Cardiac septum (tissue), 1 donor: ENCODE measurements at places on chromosomes 11 and 22. TPM values are rescaled to one million over a fixed set of nuclear protein-coding genes. Genes with fewer than 3 reads are reported as not detected.

DNA sequence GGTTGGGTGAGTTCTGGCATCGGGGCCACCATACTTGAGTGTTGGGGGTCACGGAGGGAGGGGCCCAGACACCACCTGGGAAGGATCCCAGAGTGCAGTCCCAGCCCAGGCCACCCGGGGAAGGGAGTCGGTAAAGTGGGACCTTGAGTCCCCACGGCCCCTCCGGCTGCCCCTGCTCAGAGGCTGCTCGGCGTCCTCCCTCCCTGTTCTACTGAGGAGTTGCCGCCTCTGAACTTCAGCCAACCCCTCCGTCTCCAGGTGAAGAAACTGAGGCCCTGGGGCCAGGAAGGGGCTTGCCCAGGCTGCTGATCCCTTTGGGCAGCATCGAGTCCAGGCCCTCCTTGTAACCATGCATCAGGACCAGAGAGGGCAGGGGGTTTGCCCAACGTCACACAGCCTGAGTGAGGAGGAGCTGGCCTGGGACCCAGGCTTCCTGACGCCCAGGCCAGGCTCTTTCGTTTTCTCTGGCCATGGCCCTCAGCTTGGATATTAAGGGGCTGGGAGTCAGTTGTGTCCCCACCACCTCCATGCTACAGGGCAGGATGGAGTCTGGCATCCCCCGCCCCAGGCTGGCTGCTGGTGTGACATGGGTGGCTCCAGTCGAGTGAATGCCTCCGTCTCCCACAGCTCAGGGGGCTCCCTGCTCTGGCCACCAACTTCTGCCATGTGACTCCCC is 1.3 kb downstream of the PARVG start:
- DNase-seq = no peak

- DNase-seq = no peak
These were observed 31.8 kb upstream of the IGSF22 start for GRCh38 chr11:18757811-18758210.

DNA sequence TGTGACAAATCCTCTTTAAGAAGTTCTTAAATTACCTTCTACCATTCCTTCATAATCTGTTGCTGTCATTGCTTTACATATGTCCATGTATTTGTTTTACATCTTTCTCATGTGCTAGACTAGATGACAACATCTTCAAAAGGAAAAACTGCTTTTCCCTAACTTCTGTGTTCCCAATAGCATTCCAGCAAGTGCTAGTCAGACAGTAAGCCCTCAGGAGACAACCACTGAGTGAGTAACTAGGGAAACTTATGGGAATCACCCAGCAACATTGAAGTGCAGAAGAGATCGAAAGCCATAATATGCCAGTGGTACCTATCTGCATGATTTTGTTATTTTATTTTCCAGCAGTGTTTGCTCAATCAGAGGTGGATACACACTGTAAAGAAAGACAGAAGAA is 889.7 kb upstream of the API5 start:
- no peak for DNase-seq

CD3G gene
- total RNA-seq = 0.24 TPM

- no peak for DNase-seq
These were observed 1.3 kb upstream of the SLC25A45 start for GRCh38 chr11:65383778-65384177.

DNA sequence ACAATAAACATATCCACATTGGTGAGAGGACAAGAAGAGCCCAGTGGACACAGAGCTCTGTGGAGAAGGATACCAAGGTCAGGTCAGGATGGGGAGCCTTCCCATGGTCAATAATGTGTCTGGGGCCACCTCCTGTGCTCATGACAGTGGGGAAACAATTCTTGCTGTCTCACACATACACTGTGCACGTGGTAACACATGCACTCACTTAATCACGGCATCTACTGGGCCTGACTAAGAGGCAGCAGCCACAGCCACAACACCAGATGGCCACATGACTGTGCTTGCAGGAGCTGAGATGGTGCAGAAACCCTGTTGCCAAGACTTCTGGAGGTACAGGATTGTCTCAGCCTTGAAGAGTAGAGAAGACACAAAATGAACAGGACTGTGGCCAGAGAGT is 28.6 kb downstream of the C22orf42 start:
- DNase-seq = no peak

GRCh38 chr11:64296830-64297698 is 3.1 kb upstream of the CATSPERZ start:
- DNase-seq = no peak

DNA sequence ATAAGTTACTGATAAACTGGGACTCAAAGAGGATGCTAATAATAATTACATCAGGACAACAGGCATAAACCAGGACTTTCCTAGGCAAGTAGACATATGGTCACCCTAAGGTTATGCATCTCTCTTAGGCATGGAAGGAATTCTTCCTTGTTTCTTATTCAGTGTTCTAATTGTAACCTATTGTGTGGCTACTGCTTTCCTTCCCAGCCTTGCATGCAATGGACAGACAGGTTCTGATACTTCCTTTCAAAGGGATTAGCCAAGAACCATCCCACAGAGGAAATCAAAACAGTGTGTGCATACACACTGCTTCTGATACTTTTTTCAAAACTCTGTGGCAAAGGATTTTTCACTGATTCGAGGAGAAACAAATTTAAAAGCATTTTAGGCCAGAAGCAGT is 48.3 kb downstream of the RRAS2 start:
- no peak for DNase-seq

PATE2 gene
- not detected for total RNA-seq

DNA sequence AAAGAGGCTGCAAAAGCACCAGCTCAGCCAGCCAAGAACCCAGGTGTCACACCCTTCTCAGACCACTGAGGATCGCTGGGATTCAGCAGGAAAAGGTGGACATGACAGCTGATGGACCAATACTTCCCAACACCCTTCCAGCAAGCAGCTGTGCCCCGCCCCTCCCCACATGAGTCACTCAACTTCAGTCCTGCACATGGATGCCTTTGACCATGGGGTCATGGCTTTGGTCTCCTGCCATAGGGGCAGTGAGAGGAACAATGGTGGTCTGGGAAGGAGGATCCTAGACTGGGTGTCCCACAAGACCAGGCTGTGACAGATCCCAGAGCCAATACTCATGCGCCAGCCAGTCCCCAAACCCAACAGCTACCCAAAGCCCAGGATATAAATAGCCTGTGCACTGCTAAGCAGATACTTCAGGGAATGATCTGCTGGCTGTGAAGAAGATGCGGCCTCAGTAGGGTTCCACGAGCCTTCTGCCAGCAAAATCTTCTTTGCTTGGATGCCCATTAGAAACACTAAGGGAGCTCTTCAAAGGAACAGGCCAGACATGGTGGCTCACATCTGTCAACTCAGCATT is 5.5 kb upstream of the RGL4 start:
- peak; percentile 47 for DNase-seq

GRCh38 chr11:65911682-65912568 is 6.9 kb downstream of the C11orf68 start:
- no peak for DNase-seq

GRCh38 chr22:48297296-48297695 is 1530.4 kb downstream of the BRD1 start:
- peak; percentile 62 for DNase-seq

- no peak for DNase-seq
These were observed 198.8 kb downstream of the BARX2 start for GRCh38 chr11:129574431-129574830.

- DNase-seq = no peak
These were observed 8.3 kb downstream of the EHBP1L1 start for GRCh38 chr11:65584106-65584505.

DNA sequence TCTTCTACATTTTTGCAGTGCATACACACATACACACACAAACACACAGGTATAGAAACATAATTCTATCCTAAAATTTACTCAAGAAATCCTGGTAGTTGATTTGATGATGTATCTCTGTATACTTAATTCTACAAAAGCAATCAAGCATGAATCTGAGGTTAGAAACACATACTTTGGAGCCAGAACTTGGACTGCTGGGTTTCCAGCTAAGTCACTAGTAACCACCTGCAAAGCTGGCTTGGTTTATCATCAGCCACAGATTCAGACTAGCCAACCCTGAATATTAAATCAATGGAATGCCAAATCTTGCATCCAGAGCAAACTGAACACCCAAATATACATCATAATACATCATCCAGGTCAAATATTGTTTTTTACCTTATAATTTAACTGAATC is 24.8 kb upstream of the POU2AF2 start:
- no peak for DNase-seq

GRCh38 chr11:6455070-6455469 is 14.3 kb upstream of the HPX start:
- no peak for DNase-seq

DNA sequence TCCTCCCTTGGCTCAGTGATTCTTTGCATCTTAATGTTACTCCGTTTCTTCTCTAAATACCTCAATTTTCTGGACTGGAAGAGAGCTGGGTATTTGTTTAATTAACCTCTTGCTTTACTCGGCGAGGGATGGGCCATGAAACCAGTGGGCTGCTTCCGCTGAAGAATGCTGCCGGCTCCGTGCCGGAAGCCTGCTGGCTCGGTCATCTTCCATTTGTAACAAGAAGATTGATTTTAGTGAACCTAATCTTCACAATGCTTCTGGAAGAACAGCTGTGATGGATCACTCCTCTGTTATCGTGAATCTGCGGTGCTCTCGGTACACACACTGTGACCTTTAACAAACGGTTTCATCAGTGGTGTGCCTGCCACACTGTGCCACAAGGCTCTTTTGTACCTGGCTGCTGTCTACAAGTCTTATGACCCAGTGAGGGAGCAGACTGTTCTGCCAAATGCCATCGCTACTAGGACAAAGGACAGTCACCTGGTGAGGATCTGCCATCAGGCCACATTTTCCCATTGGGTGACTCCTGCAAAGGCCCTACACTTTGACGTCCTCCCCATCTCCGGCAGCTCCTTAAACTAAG is 25.3 kb upstream of the PARVB start:
- DNase-seq = no peak

LYVE1 gene
- 15.2 TPM for total RNA-seq

GAS2 gene
- 14.3 TPM for total RNA-seq

GRCh38 chr11:126331286-126331685 is 24.2 kb upstream of the ST3GAL4 start:
- DNase-seq = peak; percentile 56

GRCh38 chr11:21640491-21640890 is 552.4 kb upstream of the ANO5 start:
- DNase-seq = no peak

DNA sequence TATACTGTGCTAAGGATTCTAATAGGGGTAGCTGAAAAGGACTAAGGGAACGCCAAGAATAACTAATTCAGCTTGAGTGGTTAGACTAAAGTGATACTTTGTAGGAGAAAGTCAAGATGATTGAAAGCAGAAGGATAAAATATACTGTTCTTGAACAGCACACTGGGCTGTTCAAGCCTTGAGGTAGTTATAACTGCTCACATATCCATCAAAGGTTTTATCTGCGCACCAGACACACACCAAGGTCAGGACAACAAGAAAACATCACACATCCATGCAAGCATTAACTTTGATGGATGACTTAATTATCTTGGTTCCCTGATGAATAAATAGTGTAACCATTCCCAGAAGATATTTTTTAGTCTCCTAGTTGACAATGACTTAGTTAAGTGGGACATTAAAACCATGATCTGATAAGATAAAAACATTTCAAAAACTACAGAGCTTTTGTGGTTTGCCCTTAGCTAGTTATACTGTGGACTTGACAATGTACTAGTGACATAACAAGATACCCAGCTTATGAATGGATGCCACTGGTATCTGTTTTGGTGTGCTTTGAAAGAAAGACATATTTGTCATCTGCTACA is 728.9 kb downstream of the JRKL start:
- DNase-seq = no peak

- DNase-seq = no peak
These were observed 81.4 kb downstream of the TIMP3 start for GRCh38 chr22:32882774-32883530.

DNA sequence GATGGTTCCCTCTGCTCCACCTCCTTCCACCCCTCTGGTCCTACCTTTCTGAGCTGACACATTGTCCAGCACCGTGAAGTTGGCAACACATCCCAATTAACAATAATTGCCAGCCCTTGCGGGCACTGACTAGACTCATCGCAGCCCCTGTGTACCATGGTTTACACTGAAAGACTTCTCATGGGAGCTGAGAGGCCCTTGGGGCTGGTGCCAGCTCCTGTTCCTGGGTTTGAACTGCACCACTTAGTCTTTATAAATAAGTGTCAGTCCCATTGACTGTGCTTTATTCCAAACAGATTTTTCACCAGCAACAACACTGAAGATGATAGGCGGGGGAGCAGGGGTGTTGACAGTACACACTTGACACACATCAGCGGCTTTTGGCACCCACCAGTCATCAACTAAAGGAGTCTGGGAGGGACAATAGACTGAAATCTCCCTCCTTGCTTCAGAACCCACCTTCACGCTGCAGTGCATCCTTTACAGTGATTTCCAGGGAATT is 447.3 kb downstream of the NTM start:
- no peak for DNase-seq

DNA sequence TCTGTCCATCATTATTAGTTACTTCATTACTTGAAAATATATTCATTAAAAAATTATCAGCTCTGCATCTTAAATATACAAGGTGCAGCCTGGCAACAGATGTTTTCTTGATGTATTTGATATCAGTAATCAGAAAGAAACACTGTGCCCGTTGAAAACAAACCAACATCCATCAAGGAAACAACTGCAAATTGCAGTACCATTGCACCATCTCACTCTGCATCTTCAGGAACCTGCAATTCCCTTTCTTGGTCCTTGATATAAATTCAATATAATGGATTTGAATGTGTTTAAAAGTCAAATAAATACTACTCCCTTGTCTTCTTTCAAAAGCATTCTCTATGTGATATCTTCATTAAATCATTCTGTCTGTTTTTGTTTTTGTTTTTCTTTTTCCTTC is 1131.2 kb downstream of the FAM181B start:
- DNase-seq = no peak

CAVIN3 gene
- 77.6 TPM for total RNA-seq

NRIP3 gene
- total RNA-seq = 1.0 TPM

SLC22A6 gene
- total RNA-seq = not detected

- DNase-seq = no peak
These were observed 12.6 kb downstream of the C22orf23 start for GRCh38 chr22:37940698-37941376.

RIC3 gene
- total RNA-seq = 14.3 TPM

TESMIN gene
- total RNA-seq = 0.46 TPM

GRCh38 chr11:76185931-76186401 is 20.3 kb downstream of the WNT11 start:
- DNase-seq = no peak

- DNase-seq = no peak
These were observed 313.7 kb downstream of the SWAP70 start for GRCh38 chr11:9977554-9977953.

GRCh38 chr11:7964873-7965272 is 374 bp downstream of the NLRP10 start:
- DNase-seq = no peak

MYRF gene
- total RNA-seq = 0.27 TPM

DNA sequence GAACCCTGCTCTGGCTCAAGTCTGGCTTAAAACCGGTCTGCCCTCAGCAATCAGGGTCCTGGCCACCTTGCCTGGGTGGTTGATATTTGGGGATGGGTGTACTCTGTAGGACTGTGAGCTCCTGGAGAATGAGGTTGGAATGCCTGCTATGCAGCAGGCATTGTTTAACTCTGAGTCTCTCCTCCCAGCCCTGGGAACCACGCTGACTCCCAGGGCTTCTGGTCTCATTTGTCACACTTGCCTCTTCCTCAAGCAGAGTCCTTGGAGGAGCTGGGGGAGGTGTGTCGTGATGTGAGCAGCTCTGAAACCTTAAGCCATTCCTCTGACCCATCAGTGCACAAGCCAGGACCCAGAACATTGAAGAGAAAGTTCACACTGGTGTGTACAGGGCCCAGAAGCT is 340.1 kb downstream of the MN1 start:
- no peak for DNase-seq

STARD10 gene
- total RNA-seq = 45.2 TPM
